ENCODE measurements at places on chromosomes 13 and 19.

DNA sequence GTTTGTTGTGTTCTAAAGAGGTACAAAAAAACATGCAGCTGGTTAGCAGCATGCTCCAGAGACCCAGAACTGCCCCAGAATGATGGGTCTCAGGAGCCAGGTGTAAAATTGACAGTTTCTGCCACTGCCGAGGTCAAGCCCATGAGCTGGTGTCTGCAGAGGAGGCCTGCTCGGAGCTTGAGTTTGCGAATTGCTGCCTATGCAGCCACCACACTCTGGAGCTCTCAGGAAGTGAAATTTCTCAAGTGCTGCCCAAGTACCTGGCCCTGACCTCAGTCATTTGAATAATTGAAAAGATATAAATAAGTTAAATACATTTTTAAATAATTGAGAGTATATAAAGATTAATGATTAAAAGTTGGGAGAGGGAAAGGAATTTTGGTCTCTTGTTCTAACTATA lies 66.4 kb downstream of the ZAR1L start:
- DNase-seq: no peak

GRCh38 chr13:29319451-29319850 lies 276.0 kb downstream of the SLC7A1 start:
- DNase-seq: no peak

GRCh38 chr13:36910545-36910944 lies 9.5 kb downstream of the SMAD9 start:
- no peak for DNase-seq

DNA sequence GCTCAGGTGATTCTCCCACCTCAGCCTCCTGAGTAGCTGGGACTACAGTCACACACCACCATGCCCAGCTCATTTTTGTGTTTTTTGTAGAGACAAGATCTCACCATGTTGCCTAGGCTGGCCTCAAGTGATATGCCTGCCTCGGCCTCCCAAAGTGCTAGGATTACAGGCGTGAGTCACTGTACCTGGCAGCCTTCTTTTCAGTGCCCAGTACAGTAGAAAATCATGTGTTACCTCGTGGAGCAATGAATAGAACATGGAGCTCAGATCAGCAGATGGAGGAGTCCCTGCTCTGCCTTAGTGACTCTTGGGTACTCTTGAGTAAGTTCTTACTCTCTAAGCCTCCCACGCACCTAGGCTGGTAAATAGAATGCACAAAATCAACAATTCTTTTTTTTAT lies 44.7 kb downstream of the THSD1 start:
- no peak for DNase-seq

DNA sequence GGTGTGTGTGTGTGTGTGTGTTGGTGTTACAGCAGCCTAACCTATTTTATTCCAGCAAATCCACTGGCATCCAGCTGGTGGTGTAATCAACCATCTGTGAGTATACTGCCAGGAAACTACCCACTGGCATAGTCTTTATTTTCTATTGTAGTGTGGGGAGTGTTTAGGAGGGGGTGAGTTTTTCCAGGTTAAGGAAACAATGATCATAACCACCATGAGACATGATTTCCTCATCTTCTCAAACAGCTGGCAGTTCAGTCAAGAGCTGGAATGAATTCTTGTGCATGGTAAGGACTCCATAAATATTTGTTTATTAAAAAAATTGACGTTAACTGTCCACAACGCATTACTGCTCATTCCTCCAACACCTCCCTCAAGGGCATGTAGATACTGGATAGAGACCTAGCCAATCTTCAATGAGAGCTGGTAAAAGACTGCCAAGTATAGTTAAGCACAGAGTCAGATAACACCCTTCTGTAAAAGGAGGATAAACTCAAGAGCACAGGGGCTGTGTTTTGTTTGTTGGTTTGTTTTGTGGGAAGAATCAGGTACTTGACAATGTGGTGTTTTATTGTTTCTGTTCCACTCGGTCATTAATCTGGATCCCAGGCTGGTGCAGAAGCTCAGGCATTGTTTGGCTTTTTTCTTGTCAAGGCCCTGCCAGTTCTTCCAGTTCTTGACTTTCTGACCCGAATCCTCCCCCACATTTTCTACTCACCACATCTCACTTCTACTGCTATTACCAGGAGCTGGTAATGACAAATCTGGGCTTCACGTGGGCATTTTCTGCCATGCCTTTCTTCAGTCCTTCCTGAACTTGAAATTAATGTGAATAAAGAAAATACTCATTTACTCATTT lies 31.6 kb upstream of the SLC46A3 start:
- no peak for DNase-seq

GRCh38 chr13:32537580-32538142 lies 934 bp downstream of the N4BP2L2 start:
- no peak for DNase-seq

DNA sequence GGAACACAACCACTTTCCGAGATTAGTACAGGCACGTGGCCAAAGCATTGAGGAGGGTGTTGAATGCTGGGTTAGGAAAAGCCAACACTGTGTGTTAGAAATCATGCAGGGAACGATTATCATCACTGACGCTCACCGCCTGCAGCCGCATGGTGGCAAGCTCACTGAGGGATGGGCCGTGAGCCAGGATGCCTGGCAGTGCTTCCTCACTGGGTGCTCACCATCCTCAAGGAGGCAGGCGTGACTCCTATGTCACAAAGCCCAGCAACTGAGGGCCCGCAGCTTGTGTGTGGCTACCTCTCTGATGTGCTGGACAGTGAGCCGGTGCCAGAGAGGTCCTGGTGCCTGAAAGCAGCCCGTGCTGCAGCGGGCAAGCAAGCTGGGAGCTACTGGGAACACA lies 30.4 kb upstream of the TIMM44 start:
- DNase-seq: no peak

DNA sequence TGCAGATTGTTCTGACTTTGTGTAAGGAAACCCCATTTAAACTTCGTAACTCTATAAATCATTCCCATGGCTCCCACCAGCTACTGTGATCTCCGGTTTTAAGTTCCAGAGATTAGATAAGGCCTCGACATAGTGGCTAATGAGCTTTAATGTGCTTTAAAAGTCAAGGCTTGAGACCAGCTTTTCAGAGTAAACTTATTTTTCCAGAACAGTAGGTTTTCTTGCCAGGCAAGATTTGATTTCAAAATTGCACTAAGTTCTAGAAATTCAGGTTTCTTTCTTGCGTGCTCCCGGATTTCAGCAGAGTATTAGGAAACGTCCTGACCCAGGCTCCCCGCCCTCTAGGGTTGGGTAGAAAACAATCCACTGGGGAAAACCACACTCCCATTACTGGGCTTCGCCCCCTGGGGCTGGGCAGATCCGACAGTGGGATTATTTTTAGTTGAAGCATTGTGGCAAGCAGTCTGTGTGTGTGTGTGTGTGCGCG lies 43.3 kb downstream of the CRYL1 start:
- no peak for DNase-seq

GRCh38 chr13:25037057-25037813 lies 58.7 kb upstream of the PABPC3 start:
- DNase-seq: peak; percentile 55

DNA sequence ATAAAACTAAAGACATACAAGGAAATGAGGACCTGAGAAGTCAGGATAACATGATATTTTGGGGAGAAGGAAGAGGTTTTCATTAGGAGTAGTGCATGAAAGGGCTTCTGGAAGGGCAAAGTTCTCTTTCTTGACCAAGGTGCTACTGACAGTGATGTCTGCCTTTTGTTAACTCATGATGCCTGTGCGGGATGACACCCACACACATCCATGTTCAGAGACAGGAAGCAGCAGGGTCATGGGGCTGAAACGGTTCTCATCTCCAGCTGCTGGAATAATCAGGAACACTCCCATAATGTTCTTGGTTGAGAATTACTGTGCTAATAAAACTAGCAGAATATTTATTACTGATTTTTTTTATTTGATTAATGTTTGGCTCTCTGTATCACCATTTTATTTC lies 29.1 kb downstream of the KCNC3 start:
- no peak for DNase-seq

- no peak for DNase-seq
These were observed 306.6 kb downstream of the ATP8A2 start for GRCh38 chr13:25678398-25678797.

DNA sequence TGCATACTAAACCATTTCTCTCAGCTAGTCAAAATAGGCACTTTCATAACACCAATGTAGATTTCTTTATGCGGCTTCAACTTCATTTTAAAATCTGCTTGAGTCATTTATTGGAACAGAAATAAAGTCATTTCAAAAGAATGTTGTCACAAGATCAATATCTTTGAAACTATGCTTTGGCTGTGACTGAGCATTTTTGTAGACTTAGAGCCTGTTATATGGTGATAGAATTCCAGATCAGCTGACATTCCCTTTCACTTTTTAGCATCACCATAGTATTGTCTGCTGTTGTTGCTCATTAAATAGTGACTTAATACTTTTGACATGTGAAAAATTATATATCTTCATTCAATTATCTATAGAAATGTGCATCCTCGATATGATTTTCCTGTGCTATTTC lies 279.2 kb upstream of the PRR20A start:
- DNase-seq: no peak

DNA sequence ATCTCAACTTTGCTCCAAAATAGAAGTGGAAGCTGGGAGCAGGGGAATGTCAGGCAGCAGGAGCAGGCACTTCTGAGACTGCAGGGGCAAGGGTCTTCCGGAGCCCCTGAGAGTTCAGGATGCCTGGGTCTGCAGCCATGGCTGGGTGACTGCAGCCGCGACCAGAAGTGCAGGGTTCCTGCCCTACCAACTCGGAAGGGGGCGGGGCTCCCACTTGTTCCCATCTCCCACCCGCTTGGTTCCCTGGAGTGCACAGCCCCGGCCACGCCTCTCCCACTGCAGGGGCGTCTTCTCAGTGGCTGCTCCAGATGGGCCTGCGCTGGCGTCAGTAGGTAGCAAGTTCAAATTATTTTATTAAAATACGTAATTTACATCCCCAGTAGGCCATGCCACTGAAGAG lies 1631.7 kb downstream of the OLFM4 start:
- DNase-seq: no peak

DNA sequence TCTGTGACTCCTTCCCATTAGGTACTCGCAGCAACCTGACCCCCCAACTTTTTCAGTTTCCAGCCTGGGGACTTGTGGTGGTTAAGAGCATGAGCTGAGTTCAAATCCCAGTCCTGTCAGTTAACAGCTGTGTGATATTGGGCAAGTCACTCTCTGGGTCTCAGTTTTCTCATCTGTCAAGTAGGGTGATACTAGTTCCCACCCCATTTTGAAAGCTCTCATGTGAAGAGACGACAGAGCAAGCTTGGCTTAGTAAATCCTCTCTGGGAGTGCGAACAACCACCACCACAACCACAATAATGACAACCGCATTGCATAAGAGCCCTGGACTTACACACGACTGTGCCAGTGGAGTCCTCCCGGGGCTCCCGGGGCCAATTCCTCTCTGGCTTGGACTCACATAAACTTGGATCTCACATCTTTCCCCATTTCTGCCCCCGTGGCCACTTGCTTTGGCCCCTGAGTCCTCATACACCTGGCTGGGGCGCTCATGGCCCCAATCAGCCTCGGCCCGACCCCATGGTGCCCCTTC lies 454 bp downstream of the BLVRB start:
- no peak for DNase-seq

DNA sequence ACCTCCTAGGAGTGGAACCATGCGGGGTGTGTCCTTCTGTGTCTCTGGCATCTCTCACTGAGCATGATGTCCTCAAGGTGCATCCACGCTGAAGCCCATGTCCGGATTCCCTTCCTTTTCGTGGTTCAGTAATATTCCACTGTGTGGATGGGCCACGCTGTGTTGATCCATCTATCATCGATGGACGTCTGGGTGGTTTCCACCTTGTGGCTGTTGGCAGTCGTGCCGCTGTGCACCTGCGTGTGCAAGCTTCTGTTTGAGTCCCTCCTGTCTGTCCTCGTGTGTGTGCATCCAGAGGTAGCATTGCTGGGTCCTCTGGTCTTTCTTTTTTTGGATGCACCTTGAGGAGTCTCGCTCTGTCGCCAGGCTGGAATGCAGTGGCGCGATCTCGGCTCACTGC lies 11.2 kb upstream of the GNA15 start:
- no peak for DNase-seq

DNA sequence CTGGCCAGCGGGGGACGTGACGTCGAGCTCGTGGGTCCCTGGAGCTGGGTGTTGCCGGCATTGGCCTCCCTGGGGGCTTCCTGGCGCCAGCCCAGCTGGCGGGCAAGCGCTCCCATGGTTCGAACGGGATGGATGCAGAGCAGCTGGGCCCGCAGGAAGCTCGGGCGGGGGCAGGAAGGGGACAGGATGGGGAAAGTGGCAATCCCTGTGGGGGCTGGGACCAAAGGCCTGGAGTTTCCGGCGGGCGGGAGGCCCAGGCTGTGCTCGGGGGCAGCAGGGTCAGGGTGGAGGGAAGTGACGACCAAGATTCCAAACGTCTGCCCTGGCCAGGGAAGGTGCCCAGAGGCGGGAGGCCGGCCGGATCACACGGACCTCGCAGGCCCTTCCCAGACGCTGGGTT lies 19.3 kb downstream of the PALM start:
- no peak for DNase-seq

- no peak for DNase-seq
These were observed 10.2 kb downstream of the ANGPTL4 start for GRCh38 chr19:8373867-8374813.

DNA sequence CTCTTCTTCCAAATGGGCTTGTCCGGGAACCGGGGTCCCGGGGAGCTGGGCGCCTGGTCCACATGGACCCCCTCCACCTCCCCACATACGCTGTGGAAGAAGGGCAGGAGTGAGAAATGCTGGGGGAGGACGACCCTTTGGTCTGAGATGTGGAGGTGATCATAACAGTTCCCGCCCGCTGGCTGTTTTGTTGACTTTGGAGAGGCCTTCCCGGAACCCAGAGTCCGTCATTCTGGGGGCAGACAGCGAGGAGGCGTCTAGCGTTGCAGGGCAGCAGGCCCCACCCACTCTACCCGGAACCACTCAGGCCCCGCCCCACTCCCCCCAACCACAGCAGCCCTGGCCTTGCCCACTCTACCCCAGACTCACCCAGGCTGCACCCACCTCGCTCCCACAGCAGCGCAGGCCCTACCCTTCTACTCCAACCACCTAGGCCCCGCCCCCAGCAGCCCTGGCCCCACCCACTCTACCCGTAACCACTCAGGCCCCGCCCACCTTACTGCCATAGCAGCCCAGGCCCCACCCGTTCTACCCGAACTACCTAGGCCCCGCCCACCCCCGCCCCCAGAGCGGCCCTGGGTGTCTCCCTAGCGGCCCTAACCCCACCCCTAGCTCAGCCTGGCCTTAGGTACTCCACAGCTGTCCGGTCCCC lies 7.1 kb downstream of the GPR108 start:
- no peak for DNase-seq

Data from GM10248 (cell line).